Fibroblast of lung (primary cell): ENCODE measurements at places on chromosomes 5 and 9. TPM values are rescaled to one million over a fixed set of nuclear protein-coding genes. Genes with fewer than 3 reads are reported as not detected.

GRCh38 chr9:123318961-123319421, 37.0 kb upstream of the CRB2 start:
- DNase-seq = no peak

GRCh38 chr5:139392678-139393496, 2.0 kb downstream of the PROB1 start:
- peak; percentile 58 for DNase-seq

DNA sequence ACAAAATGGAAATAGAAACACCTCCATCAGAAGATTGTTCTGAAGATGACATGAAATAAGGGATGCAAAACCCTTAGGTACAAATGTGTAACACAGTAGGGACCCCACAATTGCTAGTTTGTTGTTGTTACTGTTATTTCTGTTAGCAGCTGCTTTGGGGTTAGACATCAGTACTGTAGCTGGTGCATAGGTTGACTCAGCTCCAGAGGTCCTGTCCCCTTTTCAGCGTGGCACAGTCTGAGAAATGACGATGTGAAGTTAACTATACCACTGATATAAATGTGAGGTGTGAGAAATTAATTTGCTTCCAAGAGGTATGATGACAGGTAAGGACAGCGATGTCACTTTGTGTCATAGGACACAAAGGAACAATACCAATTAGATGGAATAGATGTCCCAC, 384.6 kb upstream of the KLF4 start:
- DNase-seq = no peak

DNA sequence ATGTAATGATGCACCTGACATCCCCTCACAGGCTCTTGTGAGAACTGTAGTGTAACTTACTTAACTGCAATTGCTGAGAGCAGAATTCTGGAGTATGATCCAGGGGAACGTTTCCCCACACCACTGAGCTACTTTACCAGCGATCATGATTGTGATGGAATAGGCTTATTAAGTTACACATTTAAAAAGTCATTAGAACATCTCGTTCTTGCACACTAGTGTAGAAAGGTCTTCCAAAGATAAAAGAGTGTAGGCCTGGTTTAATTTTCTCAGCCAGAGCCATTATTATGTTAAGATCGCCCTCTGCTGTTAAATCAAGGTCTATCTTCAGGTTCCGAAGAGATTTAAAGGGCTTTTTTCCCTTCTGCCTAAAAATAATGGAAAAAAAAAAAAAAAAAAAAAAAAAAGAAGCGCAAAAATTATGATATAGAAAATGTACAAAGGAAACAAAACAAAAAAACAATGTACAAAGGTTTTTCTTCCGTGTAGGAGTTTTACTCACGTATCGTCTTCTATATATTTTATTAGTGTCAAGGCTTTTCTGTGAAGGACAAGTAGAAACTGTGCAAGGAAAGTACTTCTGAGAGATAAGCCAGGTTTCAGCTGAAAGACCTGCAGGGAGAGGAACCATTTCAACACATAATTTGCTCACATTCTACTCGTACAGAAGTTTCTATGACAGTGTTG, 18.6 kb upstream of the MOB3B start:
- peak; percentile 74 for DNase-seq

- no peak for DNase-seq
These were observed 212.6 kb upstream of the TARS1 start for GRCh38 chr5:33228149-33228548.

GRCh38 chr9:108125625-108126024, 636.1 kb upstream of the KLF4 start:
- DNase-seq = no peak

- no peak for DNase-seq
These were observed 126.6 kb downstream of the BARX1 start for GRCh38 chr9:93828331-93829097.

DNA sequence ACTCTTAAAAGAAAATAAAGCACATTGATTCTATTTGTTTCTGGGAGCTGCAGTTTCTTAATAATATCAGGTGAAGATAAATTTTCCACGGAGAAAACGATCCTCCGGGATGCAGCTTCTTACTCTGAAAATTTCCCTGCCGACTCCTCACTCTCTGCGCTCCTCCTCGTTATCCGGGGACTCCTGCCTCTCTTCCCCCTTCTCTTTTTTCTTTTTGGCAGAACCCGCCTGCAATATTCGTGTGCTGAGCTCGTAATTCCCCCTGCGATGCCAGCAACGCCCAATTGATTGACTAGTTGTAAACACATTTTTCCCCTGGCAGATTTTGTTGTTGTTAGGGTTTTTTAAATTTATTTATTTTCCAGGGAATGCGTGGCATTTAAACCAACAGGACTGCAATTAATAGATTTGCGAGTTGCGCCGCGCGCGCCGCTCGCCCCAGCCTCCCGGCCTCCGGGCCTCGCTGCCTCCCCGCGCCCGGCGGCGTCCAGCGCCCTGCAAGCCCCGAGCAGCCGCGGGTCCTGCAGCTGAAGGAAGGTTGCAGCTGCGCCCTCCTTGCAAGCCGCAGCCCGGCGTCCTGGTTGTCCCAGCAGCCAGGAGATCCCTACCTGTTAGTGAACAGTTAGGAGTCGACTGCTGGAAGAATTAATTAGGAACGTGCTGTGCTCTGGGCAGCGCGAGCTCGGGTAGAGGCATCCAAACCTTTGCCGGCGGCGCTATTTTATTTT, 2.2 kb downstream of the NTNG2 start:
- DNase-seq = no peak

DNA sequence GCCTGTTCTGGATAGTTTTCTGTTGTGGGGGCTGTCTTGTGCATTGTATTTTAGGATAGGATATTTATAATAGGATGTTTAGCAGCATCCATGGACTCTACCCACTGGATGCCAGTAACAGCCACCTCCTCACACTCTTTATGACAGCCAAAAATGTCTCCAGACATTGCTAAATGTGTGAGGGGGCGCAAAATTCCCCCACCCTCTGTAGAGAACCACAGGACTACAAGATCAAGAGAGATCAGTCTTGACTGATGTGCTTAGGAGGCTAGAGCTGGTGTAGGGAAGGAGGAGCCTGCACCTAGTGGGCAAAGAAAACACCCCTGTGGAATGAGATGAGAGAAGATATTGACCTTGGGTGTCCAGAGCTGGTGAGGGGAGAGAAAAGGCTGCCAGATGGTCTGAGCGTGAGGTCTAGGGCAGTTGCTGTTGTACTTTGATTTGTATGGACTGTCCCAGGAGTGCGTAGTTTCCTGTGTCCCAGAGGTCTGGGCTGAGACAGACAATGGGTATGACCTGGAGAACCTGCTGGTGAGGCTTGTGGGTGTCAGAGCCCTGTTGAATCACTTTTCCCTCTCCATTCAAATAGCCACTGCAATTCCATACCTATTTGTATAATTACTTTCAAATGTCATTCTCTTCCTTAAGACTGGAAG, 16.3 kb downstream of the DAPK1 start:
- no peak for DNase-seq

DNA sequence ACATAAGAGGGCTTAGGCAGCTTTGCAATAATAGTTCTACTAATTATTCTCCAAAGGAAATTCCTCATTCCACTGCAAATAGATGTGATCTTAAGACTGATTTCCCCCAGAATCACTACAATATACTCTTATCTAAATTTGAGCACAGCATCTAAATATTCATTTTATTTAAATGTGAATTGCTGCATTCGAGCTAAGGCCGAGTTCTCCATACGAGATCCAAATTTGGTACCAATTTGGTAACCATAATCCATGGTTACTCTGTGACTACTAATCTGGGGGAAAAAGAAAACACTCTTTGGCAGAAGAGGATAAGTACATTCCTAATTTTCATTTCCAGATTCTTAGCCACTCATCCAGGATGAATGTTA, 19.7 kb upstream of the RIC1 start:
- DNase-seq = no peak

BTNL3 gene
- total RNA-seq = not detected in 2 replicates

CAMK4 gene
- 0.77 and 0.83 TPM in 2 replicates for total RNA-seq

GFPT2 gene
- 19.3 and 26.7 TPM in 2 replicates for total RNA-seq
